WTC11 (cell line): ENCODE measurements at places on chromosomes 5 and 9. TPM values are rescaled to one million over a fixed set of nuclear protein-coding genes. Genes with fewer than 3 reads are reported as not detected.

GRCh38 chr9:93234600-93234999 lies 50.7 kb downstream of the WNK2 start:
- DNase-seq = no peak

SH3TC2 gene
- total RNA-seq = 0.18 to 0.78 TPM (median 0.61 TPM) in 3 replicates

DNA sequence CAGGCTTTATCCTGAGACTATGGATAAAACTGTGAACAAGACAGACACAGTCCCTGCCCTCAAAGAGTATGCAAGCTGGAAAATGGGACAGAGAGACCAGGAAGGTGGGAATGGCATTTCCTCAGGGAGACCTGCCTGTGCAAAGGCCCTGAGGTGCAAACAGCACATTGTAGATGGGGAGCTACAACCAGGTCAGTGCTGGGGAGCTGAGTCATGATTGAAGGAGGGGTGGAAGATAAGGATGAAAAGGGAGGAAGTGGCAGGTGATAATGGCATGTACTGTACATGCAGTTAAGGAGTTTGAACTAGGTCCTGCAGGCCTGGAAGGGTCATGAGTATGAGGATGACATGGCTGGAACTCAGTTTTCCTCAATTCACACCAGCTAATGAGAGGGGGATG lies 75.5 kb upstream of the BOD1 start:
- no peak for DNase-seq

GRCh38 chr9:131252120-131252519 lies 24.2 kb downstream of the FAM78A start:
- no peak for DNase-seq

GRCh38 chr9:92949266-92949982 lies 2.1 kb downstream of the FGD3 start:
- DNase-seq = no peak

CARD19 gene
- 30.0 to 34.5 TPM (median 32.8 TPM) in 3 replicates for total RNA-seq

GRCh38 chr9:93826209-93826608 lies 128.9 kb downstream of the BARX1 start:
- DNase-seq = peak; percentile 83

- no peak for DNase-seq
These were observed 28.0 kb downstream of the RFK start for GRCh38 chr9:76366275-76366674.

- no peak for DNase-seq
These were observed 338.8 kb upstream of the ATP10B start for GRCh38 chr5:161190778-161191177.

- no peak for DNase-seq
These were observed 10.7 kb downstream of the TNFAIP8 start for GRCh38 chr5:119366540-119366881.

SLC45A2 gene
- total RNA-seq = not detected in 3 replicates

TNPO1 gene
- total RNA-seq = 132 to 150 TPM (median 134 TPM) in 3 replicates

CCNI2 gene
- total RNA-seq = 1.1 to 1.7 TPM (median 1.6 TPM) in 3 replicates

- no peak for DNase-seq
These were observed 53.1 kb downstream of the MAP1B start for GRCh38 chr5:72160329-72160728.

DNA sequence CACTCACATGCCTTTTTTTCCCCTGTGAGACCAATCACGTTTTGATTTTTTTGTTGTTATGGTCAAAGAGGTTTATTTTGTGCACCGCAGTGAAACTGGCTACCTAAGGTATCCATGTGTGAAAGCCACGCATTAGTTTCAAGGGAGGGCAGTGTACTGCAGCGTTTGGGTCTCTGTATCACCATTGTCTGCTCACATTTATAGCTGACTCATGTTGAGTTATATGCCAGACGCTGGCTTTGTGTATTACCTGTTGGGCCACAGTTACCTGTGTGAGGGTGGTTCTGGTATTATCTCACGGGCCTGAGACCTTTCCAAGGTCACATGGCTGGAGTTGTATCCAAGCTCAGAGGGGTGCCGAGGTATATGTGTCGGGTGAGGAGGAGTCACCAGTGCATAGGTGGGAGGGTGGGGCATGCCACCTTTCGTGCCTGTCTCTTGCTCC lies 75.8 kb downstream of the ARHGAP26 start:
- DNase-seq = no peak

DNA sequence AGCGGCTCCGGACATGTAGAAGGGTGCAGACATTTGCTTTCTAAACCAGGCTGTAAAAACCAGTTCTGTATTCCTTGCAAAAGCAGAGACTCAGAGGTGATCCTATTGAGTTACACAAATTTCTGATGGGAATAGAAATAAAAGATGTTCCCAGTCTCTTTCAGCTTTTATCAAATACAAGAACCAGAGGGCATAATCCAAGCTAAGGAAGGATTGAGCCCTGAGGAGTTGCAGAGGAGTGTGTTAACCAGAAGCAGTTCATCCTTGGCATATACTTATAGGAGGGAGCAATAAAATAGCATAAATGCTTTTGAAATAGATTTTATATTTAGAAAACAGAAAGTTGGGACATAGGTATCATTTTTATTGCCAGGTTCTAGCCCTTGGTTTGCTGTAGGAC lies 75.3 kb downstream of the KIF4B start:
- DNase-seq = no peak

DNA sequence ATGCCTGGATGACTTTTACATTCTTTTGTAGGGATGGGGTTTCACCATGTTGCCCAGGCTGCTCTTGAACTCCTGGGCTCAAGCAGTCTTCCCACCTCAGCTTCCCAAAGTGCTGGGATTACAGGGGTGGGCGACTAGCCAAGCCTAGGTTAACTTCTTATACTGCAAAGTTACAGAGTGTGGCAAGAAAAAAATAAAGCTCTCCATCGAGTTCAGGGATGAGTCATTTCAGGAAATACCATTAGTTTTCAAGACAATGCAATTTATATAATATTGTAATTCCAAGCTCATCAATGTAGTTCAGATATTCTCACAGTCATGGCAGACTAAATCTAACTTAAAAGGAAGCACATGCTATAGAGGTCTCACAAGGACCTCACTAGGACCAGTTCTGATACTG lies 11.5 kb upstream of the ABO start:
- no peak for DNase-seq

DNA sequence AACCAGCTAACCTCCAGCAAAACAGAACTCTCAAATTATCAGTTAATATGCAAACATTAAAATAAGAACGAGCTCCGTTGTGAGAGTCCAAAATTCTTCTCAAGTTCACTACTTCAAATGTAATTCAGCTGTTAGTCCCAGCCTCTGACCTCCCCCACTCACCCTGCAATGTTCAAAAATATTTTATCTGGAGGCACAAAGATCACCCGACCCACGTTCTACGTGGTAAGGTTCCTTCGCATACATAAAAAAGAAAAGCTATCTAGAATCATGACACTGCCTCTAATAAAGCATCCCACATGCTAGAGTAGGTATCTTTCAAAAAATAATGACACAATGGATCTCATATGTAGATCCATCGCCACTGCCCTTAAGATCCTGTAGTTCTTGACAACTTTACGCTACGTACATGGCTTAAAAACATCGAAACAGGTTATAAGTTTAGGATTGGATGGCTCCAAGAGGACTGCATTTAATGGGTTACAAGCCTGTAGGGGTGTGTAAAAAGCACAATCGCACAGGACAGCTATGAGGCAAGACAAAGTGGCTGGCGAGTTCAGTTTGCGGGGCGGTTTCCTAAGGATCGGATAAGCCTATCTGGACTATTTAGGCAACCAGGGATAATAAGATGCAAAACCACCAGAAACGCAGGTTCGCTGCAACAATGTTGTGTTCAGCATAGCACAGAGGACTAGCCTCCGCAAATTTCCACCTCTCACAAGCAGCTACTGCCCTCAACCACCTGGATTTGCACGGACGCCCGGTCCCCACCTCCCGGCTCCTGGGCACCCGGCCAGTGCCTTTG lies 969 bp downstream of the CLK4 start:
- DNase-seq = no peak

PCDHB13 gene
- 2.2 to 2.9 TPM (median 2.6 TPM) in 3 replicates for total RNA-seq

DNA sequence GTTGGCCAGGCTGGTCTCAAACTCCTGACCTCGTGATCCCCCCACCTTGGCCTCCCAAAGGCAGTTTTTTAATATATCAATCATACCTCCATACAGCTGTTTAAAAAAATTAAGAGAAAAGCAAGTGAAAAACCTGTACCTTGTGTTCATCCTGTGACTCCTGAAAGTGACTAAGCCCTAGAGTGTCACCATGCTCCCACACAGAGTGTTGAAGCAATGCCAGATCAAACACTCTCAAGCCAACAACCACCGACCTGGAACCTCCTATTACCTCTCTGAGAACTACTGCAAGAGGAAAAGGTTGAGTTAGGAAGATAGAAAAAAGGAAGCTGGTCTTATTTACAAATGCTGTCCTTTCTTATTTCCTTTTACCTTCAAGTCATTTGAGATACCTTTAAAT lies 123.5 kb downstream of the RASEF start:
- DNase-seq = no peak

DNA sequence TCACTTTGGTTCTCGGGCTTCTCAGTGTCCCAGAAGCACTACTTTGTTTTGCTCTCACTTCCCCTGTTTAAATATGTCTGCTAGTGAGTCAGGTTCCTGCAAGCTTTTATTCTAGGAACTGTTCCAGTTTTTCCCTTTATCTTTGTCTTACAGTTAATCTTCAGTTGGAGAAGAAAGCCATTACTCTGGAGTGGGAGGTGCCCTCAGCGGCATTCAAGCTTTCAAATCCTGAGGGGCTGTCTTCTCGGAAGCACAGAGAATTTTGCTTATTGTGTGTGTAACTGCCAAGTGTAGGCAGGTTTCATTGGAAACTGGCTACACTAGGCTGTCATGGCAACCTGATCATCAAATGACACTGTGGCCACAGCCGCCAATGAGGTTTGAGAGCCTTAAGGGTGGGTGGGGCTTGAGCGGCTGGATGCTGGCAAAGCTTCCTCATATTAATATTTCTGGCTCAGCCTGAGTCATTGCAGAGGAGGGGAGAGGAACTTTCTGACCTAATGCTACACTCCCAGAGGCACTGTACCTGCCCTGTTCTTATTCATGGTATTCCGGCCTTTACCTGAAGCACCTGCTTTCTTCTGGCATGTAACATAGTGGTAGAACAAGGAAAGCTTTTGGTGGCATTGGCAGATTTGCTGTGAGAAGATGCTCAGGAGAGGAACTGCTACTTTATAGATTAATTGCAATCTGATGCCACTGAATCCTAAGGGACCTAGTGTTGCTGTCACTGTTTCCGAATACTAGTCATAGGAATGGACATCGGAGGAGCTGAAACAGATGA lies 26.3 kb downstream of the SLC25A25 start:
- peak; percentile 64 for DNase-seq

- no peak for DNase-seq
These were observed 53.4 kb upstream of the RARS1 start for GRCh38 chr5:168432903-168433302.

GPR150 gene
- 0.09 to 0.13 TPM (median 0.11 TPM) in 3 replicates for total RNA-seq

RGMB gene
- total RNA-seq = 33.0 to 40.7 TPM (median 40.0 TPM) in 3 replicates

ACTBL2 gene
- total RNA-seq = not detected in 3 replicates

DNA sequence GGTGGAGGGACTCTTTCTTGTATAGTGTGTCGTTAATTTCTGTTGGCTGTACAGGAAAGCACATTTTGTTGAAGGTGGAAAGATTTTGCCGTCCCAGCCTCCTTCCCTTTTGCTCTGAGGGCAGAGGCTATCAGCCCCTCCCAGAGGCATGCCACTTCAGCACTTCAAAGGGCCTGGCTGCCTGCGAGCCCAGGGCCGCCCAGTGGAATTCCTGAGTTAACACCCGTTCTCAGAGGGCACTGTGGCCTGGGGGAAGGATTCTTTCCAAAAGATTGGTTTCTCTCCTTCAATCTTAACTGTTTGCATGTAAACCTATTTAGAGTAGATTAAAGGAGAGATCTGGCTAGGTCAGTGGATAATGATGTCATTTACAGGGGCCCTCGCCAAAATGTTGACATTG lies 238.6 kb downstream of the FANCC start:
- peak; percentile 44 for DNase-seq
